Mononuclear cell (primary cell): ENCODE measurements at places on chromosomes 13 and 19. TPM values are rescaled to one million over a fixed set of nuclear protein-coding genes. Genes with fewer than 3 reads are reported as not detected.

The ZNF470 gene
- 0.94 TPM for total RNA-seq

The GSX1 gene
- total RNA-seq, result not detected

The RAB4B gene
- total RNA-seq, result 9.6 TPM

The ACP7 gene
- total RNA-seq, result not detected

The PIH1D1 gene
- total RNA-seq, result 45.2 TPM

The CDC42EP5 gene
- not detected for total RNA-seq

The MBD3L2B gene
- not detected for total RNA-seq

The ZNF177 gene
- total RNA-seq, result 0.10 TPM

The ZDHHC20 gene
- 171 TPM for total RNA-seq

The ZNF761 gene
- 8.1 TPM for total RNA-seq

The CACNA1A gene
- 0.21 TPM for total RNA-seq

The EPS8L1 gene
- total RNA-seq, result 0.84 TPM

The TRAPPC6A gene
- total RNA-seq, result 30.9 TPM

The GIPR gene
- 1.2 TPM for total RNA-seq

The TMEM255B gene
- total RNA-seq, result 0.84 TPM

The PRR22 gene
- total RNA-seq, result 0.42 TPM

The ADGRE3 gene
- total RNA-seq, result 0.63 TPM

The ACTMAP gene
- total RNA-seq, result 0.52 TPM

The VWA8 gene
- total RNA-seq, result 18.6 TPM

The MYO1F gene
- 145 TPM for total RNA-seq

The SPACA7 gene
- total RNA-seq, result not detected

The GRIN2D gene
- total RNA-seq, result 0.10 TPM

The WDFY2 gene
- 19.0 TPM for total RNA-seq

The CATSPERD gene
- not detected for total RNA-seq

The LYPD3 gene
- 3.5 TPM for total RNA-seq

The FPR1 gene
- 81.6 TPM for total RNA-seq

The LYPD5 gene
- not detected for total RNA-seq

The EBI3 gene
- 0.42 TPM for total RNA-seq

The ZNF433 gene
- total RNA-seq, result 0.63 TPM

The ERCC5 gene
- 111 TPM for total RNA-seq

The CNFN gene
- not detected for total RNA-seq

The FGF9 gene
- 1.4 TPM for total RNA-seq

The EDNRB gene
- total RNA-seq, result 0.21 TPM

The CYP2F1 gene
- total RNA-seq, result 0.10 TPM

The CGB1 gene
- total RNA-seq, result not detected

The CD209 gene
- 0.21 TPM for total RNA-seq

The C19orf44 gene
- total RNA-seq, result 0.10 TPM

The RAB3A gene
- 3.8 TPM for total RNA-seq
